ENCODE measurements at places on chromosomes 7 and 10. TPM values are rescaled to one million over a fixed set of nuclear protein-coding genes. Genes with fewer than 3 reads are reported as not detected.

- H3K4me3 ChIP-seq, result peak overlapping the region; percentile 93
- no peaks in the 10 kb centered on the region for H3K36me3 ChIP-seq
- H3K27me3 ChIP-seq, result no peaks in the 10 kb centered on the region
- peaks cover 16% of the 10 kb centered on the region for H3K4me1 ChIP-seq
These were observed 1.1 kb downstream of the TTYH3 start for GRCh38 chr7:2632733-2633537.

GRCh38 chr10:71486484-71487114 is 89.9 kb downstream of the CDH23 start:
- no peak overlapping the region for H3K4me3 ChIP-seq
- H3K4me1 ChIP-seq, result no peaks in the 10 kb centered on the region
- no peaks in the 10 kb centered on the region for H3K36me3 ChIP-seq
- H3K27me3 ChIP-seq, result peaks cover 13% of the 10 kb centered on the region

DNA sequence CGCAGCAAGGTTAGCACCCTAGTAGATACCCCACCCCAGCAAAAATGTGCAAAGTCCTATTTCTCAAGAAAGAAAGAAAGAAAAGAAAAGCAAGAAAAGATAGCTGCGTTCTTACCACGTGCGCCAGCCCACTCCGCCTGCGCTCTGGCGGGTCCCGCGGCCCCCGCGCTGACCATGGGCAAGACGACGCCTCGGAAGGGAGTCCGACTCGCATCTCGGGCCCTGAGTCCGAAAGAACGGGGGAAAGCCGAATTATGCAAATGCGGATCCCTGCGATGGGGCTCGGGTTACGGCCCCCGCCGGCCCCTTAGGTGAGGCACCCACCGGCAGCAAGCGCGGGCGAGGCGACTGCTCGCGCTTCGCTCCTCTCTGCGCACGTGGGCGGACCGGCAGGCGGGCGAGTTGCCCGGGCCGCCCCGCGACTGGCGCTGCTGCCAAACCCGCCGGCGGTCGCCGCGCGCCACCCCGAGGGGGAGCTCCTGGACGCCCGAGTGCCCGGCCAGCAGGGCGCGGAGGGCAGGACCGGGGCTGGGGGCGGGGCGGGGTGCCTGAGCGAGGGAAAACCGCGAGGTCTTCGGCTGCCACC is 2.4 kb upstream of the EGR2 start:
- no peak overlapping the region for H3K27ac ChIP-seq
- no peaks in the 10 kb centered on the region for H3K27me3 ChIP-seq
- peaks cover 22% of the 10 kb centered on the region for H3K4me1 ChIP-seq
- DNase-seq, result peak; percentile 78
- no peaks in the 10 kb centered on the region for H3K36me3 ChIP-seq

GRCh38 chr10:116253716-116254115 is 19.3 kb downstream of the GFRA1 start:
- DNase-seq, result no peak
- no peaks in the 10 kb centered on the region for H3K36me3 ChIP-seq
- H3K4me3 ChIP-seq, result no peak overlapping the region
- H3K4me1 ChIP-seq, result no peaks in the 10 kb centered on the region
- no peak overlapping the region for H3K27ac ChIP-seq

DNA sequence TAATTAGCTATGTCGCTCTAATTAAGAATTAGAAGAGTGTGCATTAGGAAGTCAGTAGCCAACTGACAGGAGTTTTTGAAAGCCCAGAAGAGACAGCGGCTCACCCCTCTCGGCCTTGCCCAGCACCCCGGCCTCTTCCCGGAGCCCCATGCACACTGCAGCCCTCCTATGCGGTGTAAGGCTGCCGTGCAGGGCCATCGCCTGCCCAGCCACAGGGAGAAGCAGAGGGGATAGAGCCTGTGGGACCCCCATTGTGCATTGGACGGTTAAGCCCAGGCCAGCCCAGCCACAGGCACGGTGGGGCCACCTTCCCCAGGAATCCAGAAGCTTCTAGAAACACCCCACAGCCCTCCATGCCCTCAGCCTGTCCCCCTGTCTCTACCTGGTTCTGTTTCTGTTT is 569.7 kb upstream of the MKI67 start:
- no peaks in the 10 kb centered on the region for H3K4me1 ChIP-seq
- no peaks in the 10 kb centered on the region for H3K36me3 ChIP-seq
- no peak overlapping the region for H3K4me3 ChIP-seq
- no peak overlapping the region for H3K27ac ChIP-seq

DNA sequence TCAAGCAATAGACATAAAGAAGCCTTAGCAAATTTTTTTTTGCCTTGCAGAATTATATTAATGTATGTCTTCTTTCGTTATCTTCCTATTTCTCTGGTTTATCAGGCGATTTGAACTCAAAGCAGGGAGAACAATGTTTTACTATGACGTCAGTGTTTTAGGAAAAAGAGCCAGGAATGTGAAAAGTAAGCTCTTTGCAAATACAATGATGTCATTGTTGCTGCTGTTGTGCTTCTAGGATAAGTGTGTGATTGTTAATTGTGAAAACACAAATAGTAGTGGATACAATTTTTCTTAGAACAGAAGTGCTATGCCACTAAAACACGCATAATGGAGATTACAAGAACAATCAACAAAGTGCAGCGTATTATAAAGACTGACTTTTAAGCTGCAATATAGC is 9.5 kb upstream of the AUTS2 start:
- no peak overlapping the region for H3K27ac ChIP-seq
- no peaks in the 10 kb centered on the region for H3K27me3 ChIP-seq
- H3K4me3 ChIP-seq, result no peak overlapping the region
- DNase-seq, result no peak
- H3K36me3 ChIP-seq, result no peaks in the 10 kb centered on the region

DNA sequence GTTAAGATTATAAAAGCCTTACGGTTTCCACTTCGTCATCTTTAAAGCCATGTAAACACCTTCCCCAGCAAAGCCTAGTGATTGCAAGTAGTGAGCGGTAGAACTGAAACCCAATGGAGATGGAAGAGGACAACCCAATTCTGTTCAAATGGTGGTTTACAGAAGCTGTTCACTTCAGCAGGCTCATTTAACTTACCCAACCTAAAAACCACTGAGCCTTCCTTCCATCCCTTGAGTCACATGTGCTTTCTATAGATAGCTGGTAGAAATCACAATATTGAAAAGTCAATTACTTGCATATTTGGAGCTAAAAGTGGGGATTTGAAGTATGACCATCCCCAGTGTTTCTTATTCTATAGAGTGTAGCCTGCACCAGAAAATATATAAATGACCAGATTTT is 667.7 kb downstream of the SUGCT start:
- H3K27ac ChIP-seq, result no peak overlapping the region
- DNase-seq, result no peak
- H3K27me3 ChIP-seq, result no peaks in the 10 kb centered on the region
- H3K4me1 ChIP-seq, result peaks cover 8% of the 10 kb centered on the region

GRCh38 chr10:9833942-9834341 is 1183.7 kb upstream of the CELF2 start:
- H3K4me3 ChIP-seq, result no peak overlapping the region
- no peak overlapping the region for H3K27ac ChIP-seq
- H3K36me3 ChIP-seq, result no peaks in the 10 kb centered on the region
- no peaks in the 10 kb centered on the region for H3K4me1 ChIP-seq

GRCh38 chr7:4787947-4788626 is 12.7 kb downstream of the AP5Z1 start:
- H3K4me3 ChIP-seq, result no peak overlapping the region
- no peaks in the 10 kb centered on the region for H3K4me1 ChIP-seq
- no peak for DNase-seq

- no peaks in the 10 kb centered on the region for H3K36me3 ChIP-seq
- peaks cover 75% of the 10 kb centered on the region for H3K27me3 ChIP-seq
- H3K4me1 ChIP-seq, result no peaks in the 10 kb centered on the region
- no peak overlapping the region for H3K27ac ChIP-seq
These were observed 39.9 kb upstream of the EMX2 start for GRCh38 chr10:117502421-117503243.

- H3K27ac ChIP-seq, result no peak overlapping the region
- H3K4me1 ChIP-seq, result peaks cover 6% of the 10 kb centered on the region
- no peak for DNase-seq
- peak overlapping the region; percentile 68 for H3K4me3 ChIP-seq
These were observed 152.5 kb upstream of the YAE1 start for GRCh38 chr7:39413636-39414223.

- H3K36me3 ChIP-seq, result no peaks in the 10 kb centered on the region
- H3K4me1 ChIP-seq, result no peaks in the 10 kb centered on the region
- peaks cover 21% of the 10 kb centered on the region for H3K27me3 ChIP-seq
- H3K4me3 ChIP-seq, result peak overlapping the region; percentile 30
These were observed 34.9 kb upstream of the STEAP1 start for GRCh38 chr7:90119178-90119971.

DNA sequence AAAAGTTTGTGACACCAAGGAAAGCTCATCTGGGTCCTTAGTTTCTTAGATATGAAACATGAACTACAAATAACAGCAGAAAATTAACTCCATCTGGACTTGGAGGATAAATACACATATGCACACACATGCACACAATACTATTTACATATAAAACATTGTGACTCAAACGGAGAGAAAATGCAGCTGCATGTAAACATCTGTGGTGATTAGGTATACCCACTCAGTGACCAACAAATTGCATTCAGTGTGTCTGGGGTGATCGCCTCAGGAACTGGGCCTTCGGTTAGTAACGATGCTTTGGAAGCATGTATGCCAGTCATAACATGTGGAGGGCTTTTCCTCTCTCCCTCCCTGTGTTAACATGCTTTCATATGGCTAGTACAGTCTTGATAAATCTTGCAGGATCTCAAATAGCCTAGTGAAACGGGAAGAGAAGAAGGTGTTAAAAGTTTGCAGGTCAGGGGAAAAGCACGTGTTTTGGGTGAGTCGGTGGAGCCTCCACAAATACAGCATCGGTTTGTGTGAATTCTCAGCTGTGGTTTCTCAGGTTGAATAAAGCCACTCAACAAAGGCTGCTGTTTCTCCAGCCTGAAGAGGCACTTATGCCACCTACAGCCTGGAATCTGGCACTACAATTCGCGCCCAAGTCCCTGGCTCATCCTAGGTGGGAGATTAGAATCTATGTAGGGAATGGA is 8.7 kb upstream of the GLRX3 start:
- no peaks in the 10 kb centered on the region for H3K36me3 ChIP-seq
- no peaks in the 10 kb centered on the region for H3K4me1 ChIP-seq
- H3K27me3 ChIP-seq, result no peaks in the 10 kb centered on the region
- H3K4me3 ChIP-seq, result no peak overlapping the region
- peak; percentile 72 for DNase-seq
- H3K27ac ChIP-seq, result no peak overlapping the region

DNA sequence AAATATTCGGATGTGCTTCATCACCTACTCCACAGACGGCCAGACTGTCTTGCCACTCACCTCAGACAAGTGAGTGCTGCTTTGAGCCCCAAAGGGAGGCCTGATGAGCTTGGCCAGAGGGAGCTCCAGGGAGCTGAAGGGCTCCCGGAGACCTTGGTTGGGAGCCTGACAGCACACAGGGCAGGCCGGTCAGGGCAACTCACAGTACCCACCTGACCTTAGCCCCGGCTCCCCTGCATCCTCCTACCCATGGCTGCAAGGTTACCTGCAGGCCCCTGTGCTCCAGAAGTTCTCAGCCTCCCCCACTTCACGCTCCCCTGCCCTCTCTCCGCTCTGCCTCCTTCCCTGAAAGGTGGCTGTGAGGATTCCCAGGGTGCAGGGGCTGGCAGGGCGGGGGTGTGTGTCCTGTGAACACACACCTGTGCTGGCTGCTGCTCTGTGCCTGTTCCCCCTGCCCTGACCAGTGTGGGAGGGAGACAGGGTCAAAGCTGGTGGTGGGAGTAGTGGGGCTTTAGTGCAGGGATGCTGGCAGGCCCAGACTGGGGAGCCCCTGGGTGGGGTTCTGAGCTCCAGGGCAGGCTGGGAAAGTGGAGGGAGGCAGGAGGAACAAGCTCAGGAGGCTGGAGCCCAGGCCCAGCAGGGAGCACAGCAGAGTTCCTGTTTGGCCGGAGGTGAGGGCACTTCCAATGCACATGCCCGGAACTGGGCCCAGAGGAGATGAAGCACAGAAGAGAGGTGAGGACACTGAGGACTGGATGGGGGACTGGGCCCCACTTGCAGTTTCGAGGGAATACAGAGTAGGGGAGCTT is 7.2 kb downstream of the ANTXRL start:
- H3K27ac ChIP-seq, result no peak overlapping the region
- peak; percentile 22 for DNase-seq
- H3K27me3 ChIP-seq, result no peaks in the 10 kb centered on the region
- H3K4me1 ChIP-seq, result no peaks in the 10 kb centered on the region
- no peak overlapping the region for H3K4me3 ChIP-seq

DNA sequence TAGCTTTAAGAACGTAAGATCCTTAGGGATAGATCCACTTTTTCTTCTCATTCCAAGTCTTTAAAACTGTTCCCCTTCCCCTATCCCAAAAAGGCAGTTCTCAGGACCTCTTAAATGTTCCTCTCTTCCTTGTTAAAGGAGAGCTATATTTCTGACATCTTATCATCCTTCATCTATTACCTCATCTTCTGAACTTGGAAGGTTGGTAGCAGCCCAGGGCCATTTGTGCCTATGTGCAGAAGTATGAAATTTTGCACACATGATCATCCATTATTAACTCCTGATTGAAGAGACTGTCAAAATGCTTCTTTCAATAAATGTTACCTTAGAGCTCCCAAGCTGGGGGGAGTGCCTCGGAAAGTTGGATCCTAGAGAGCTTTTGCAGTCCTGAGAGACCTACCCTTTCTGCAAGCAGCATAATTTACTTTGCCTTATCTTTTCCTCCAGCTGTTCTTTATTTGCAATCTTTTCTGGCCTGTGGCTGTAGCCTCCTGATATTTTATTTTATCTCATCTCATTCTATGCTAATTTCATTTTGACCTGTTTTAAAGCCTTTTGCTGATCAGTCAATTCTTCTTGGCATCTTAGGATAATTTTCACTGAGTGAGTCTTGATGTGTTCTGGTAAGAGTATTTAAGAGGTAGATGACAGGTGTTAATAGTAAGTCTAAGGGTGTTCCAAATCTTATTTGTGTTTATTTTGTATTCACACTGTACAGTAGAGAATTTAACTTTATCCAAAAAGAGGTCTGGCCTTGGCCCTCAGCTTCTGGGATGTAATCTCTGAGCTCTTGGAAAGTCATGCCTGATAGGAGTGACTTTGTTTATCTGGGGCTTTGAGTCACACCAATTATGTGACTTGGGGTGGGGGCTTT is 135.0 kb upstream of the PDLIM1 start:
- H3K4me3 ChIP-seq, result no peak overlapping the region
- peaks cover 16% of the 10 kb centered on the region for H3K4me1 ChIP-seq
- no peaks in the 10 kb centered on the region for H3K36me3 ChIP-seq
- no peaks in the 10 kb centered on the region for H3K27me3 ChIP-seq
- DNase-seq, result no peak
- no peak overlapping the region for H3K27ac ChIP-seq

The FGFR2 gene
- 0.17 TPM for total RNA-seq

The FAM20C gene
- total RNA-seq, result 87.9 TPM

The MYOF gene
- 174 TPM for total RNA-seq

The DPYSL4 gene
- total RNA-seq, result 10.9 TPM

The SSC4D gene
- 0.86 TPM for total RNA-seq

The LRRC18 gene
- not detected for total RNA-seq
